ENCODE measurements at places on chromosomes 12 and 14.

DNA sequence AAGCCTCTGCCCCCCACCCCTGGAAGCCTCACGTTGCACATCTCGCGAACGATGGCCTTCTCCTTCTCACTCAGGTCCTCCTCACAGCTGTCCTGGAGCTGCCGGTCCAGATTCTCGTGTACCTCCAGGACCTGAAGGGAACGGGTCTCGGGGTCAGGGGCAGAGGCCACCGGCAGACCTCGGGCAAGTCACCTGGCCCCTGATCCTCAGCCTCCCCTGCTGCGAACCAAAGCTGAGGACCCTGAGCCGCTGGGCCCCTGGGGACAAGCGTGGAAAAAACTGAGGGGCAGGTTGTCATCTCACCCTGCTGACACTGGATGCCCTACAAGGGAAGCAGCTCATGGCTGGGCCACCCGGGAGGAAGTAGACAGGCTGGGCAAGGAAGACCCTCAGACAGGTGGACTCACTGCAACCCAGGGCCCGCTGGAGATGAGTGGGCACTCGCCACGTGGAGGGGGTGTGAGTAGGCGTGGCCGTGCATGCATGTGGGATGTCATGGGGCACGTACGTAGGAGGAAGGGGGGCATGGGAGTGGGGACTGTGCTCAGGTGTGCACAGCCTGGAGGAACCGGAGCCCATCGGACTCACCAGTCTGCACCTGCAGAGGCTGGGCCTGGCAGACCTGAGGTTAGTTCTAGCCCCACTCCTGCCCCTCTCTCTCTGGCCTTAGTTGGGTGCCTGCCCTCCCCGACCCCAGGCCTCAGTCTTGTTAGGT is 35.1 kb downstream of the CCNK start:
- no peak for DNase-seq

DNA sequence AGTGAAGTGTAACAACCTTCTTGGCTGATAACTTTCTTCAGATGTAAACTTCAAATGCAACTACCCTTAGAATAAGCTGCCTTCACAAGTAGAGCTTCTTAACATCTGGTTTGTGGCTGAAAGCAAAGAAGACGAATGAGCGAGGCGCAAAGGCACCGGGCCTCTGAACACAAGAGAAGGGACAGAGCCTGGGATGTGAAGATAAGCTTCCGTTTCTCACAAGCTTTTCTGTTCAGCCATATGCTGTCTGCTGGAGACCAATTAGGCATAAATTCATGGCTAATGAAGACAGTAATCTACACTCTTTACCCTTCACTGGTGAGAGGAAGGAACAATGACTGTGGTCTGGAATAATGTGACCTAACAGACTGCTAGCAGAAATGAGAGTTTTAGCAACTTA is 195.2 kb downstream of the ATXN7L3B start:
- no peak for DNase-seq

- no peak for DNase-seq
These were observed 152.8 kb downstream of the LRIG3 start for GRCh38 chr12:58767496-58767895.

GRCh38 chr12:11763760-11764520 is 114.5 kb downstream of the ETV6 start:
- no peak for DNase-seq

DNA sequence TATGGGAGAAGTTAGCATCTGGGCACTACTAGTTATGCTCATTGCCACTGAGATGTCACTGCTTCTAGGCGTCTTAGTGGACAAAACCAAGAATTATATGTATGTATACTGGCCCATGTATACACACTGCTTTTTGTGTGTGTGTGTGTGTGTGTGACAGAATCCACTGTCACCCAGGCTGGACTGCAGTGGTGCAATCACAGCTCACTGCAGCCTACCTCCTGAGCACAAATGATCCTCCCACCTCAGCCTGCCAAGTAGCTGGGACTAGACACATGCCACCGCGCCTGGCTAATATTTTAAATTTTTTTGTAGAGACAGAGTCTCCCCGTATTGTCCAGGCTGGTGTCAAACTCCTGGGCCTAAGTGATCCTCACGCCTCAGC is 25.2 kb downstream of the LIMA1 start:
- DNase-seq = no peak

DNA sequence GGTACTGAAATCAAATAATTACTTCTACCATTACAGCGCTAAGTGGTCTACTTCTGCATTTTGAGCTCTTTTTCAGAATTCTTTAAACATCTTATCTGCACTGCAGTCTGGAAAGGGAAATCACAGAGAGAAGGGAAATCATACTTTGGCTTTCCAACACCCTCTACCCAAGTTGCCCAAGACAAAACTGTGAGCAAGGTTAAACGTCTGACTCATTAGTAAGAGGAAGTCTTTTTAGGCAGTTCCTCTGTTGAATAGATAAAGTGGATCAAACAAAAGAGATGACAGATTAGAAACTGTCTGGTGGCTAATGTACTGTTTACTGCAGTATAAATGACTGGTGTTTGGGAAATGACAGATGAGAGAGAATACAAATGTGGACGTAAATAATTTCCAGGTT is 858.1 kb downstream of the NRXN3 start:
- no peak for DNase-seq

DNA sequence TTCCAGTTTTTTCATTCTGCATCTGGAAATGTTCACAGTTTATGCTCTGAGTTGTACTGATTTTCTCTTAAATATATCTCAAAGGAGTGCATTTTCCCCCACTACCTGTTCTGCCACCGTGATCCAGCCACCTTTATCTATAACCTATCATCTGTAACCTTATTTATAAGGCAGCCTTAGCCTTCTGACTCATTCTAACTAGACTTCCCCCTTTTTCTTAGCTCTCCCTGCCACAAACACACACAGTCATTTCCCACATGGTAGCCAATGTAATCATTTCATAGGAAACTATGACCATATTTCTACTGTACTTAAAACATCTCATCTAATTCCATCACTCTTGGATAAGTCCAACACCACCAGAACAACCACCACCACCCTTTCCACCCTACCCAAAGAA is 10.8 kb upstream of the GYS2 start:
- DNase-seq = no peak

DNA sequence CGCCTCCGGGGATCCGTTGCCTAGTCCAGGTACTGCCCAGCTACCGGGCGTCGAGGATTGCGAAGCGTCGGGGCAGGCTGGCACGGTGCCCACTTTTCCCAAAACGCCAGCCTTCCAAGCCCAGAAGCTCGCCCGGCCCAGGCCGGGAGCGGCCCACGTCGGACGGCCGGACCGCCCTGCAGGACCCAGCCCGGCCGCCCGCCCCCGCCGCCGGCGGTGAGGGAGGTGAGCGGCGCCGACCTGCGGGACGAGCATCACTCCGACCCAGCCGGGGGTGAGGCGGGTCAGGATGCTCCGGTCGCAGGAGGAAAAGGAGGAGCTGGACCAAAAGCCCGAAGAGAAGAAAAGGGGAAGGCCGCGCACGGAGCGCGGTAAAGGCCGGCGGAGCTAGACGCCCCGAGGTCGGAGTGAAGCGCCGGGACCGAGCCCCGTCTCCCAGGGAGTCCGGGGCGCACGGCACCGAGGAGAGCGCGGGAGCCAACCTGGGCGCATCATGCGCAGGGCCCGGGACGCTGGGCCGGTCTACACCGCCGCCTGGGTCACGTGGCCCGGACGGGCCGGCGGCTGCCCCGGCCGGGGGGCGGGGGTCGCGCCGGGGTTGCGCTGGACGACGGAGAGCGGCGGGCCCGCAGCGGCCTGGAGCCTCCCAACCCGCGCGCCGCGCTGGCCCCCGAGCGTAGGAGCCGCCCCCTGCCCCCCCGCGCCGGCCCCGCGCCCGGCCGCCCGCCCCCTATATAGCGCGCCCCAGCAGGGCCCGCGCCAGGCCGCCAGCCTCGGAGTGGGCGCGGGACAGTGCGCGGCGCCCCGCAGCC is at the start of gene AQP5:
TSS of gene AQP5 (plus strand) at position 762 of the 812 bp plus-strand sequence. CDS start 146 bp downstream, outside the sequence.
- DNase-seq = no peak

DNA sequence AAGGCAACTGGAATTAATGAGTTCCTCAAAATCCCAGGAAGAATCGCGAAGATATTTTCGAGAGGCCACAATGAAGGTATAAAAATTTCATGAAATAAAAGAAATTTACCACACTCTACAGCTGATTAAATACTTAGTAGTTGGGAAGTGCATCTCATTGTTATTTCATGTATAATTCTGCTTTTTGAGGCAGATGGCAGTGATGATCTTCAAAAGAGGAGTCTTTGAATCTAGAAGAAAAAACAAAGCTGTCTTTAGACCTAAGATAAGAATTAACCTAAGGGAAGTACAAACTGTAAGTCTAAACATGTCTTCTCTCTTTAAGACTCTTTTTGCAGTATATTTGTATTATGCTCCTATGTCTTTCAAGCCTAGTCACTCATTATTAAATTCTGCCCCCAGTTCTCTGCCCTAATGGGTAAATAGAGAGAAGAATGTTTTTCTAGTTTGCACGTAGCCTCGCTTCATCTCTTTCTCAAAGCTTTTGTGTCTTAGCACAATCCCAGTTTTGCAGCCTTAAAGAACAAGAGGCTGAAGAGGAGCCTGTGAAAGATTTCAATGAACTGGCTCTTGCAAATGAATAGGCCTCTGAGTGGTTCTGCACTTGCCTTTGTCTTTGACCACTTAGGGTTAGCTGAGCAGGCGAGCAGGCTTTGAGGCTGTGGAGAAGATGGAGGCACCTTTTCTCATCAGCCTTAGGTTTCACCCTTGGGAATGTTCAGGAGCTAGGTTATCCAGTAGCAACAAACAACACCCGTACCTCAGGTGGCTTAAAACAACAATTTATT is 32.7 kb downstream of the CFAP54 start:
- DNase-seq = no peak

DNA sequence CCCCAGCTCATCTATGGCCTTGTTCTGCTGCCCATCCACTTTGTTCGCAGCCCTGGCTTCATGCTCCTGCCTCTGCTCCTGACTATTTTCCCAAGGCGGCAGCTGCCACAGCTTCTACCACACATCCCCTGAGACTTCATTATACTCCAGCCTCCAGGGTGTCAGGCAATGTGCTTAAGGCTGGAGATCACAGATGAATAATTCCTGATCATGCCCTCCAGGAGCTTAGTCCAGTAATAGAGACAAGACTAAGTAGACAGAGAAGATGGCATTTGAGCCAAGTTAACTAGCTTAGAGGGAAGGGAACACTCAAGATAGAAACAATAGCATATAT is 7.1 kb downstream of the TAPBPL start:
- no peak for DNase-seq

- no peak for DNase-seq
These were observed 54.6 kb downstream of the SPTLC2 start for GRCh38 chr14:77561881-77562280.

DNA sequence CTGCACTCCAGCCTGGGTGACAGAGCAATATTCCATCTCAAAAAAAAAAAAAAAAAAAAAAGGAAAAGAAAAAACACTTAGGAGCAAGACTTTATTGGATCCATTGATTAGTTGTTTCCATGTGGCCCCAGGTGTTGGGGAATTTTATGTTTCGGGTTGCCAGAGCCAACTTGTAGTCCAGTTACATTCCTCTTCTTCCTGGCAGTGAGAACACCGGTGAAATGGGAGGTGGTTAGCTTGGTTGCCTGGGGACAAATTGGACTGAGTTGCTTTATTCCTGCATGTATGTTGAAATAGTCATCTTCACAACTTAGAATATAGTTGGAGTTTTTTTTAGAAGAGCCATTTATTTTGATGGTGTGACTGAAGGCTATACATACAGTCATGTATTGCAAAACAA is 12.6 kb downstream of the RCOR1 start:
- no peak for DNase-seq

- DNase-seq = no peak
These were observed 44.2 kb upstream of the EMP1 start for GRCh38 chr12:13152281-13152680.

DNA sequence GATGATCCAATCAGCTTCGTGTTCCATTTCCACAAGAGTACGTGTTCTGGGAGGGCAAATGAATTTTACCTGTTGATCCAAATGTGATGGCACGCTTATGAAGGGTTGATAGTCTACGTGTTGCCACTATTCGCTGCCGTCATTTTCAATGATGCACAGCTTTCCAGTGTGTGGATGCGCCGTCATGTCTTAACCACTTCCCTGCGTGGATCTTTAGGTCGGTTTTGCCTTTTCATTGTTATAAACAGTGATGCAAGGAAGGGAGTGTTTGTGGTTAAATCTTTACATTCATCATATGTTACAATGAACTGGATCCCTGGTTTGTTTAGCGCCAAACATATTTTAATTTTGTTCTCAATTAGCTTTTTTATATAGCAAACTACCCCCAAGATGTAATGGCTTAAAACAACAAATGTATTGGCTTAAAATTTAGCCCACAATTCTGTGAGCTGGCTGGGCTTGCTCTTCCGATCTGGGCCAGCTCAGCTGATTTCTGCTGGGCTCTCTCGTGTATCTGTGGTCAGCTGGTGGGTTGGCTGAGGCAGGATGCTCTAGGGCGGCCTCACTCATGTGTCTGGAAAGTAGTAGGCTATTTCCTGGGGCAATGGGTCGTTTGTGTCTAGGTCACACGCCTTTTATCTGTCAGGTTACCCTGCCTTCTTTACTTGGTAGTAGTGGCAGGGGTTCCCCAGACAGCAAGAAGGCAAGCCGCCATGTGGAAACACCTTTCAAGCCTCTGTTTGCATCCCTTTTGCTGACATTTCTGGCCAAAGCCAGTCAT is 176.7 kb downstream of the CRADD start:
- no peak for DNase-seq

DNA sequence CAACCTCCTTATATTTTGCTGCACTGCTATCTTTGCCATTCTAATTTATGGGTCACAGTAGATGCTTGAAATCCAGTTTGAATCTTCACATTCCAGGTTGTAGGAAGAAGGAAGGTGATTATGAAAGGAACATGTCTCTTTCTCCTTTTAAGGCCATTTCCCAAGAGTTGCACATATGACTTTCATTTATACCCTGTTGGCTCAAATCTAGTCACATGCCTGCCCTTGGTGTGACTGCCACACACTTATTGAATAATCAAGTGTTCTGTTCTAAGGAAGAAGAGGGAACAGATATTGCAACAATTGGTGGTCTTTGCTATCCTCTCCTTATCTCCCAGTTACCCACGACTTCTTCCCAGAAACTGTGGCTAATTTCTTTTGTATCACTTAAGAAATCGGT is 404.3 kb downstream of the TMEM117 start:
- no peak for DNase-seq

DNA sequence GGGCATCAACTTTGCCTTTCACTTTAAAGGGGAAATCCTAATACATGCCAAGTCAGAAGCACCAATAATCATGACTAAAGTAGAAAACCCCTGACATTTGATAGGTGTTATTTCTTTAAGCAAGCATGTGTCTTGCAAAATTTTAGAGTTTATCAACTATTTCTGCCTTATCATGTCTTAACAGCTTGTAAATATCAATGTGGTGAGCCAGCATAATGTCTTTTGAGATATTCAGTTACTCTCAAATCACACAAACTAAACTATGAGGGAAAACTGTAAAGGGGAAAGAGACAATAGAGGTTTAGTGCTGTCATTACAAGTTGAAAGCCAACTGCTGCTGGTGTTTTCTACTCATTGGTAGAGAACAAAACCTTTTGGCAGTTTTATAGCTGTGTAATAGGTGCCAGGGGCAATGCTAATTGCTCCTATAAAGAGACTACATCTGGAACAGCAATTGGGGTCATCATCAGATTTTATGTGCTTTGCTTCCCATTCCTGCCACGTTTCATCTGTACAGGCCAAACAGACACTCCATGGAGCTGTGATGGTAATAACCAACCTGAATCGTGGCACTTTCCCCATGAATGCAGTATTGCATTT is 1027.4 kb downstream of the FSCB start:
- no peak for DNase-seq
